ENCODE measurements at places on chromosomes 12 and 14.

- H3K4me1 ChIP-seq = no peaks in the 10 kb centered on the region
- no peak overlapping the region for H3K4me3 ChIP-seq
- H3K27me3 ChIP-seq = no peaks in the 10 kb centered on the region
- DNase-seq = no peak
- H3K36me3 ChIP-seq = no peaks in the 10 kb centered on the region
Measured at GRCh38 chr12:91460469-91460868, 277.9 kb upstream of the DCN start.

DNA sequence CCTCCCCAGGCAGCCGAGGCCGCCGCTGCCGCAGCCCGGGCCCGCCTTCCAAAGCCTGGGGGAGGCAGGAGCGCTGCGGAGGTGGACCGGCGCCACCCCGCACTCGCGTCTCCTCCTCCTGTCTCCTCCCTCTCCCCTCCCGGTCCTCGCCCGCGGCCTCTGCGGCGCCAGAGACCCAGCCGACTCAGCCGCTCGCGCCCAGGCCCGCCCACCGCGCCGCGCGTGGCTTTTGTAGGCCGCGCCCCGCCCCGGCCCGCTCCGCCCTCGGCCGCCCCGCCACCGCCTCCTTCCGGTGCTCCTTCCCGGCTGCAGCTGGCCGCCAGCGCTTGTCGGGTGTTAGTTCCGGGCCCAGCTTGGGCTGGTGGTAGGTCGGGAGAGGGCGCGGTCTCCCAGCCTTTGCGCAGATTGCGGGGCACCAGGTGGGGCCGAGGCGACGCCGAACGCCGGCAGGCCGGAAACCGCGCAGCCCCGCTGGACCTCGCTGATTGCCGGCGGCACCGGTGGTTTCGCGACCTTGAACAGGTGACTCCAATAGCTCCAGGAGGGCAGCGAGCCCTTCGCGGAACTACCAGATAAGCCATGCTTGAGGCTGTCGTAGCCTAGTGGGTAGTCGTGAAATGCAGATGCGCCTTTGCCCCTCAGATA, at the start of gene CAPRIN2:
Gene CAPRIN2, minus strand, starts transcription at position 202 of the 645 bp plus-strand sequence. CDS start 1,431 bp downstream, outside the sequence.
- peak within 1 kb of the TSS; percentile 80 for H3K27ac ChIP-seq
- H3K27me3 ChIP-seq = no peaks in the 10 kb centered on the region
- peak within 1 kb of the TSS; percentile 88 for H3K4me3 ChIP-seq
- DNase-seq = peak; percentile 98
- no peaks in the 10 kb centered on the region for H3K36me3 ChIP-seq
- no peaks in the 10 kb centered on the region for H3K4me1 ChIP-seq

DNA sequence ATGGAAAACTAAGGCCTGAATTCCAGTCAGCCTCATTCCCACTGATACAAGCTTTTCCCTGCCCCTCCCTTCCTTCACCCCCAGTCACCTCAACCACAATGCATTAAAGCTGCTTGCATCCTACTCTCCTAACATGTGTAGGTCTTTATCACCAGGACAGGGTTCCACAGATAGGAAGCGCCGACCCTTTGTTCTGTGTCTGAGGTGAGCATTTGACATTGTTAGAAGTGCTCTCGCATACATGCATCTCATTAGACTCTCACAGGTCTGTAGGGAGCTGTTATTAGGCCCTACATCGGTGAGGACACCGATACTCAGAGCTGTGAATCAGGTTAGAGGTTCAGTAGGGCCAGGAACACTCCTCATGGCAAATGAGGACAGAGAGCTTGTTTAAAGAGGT, 13.2 kb upstream of the EDDM3A start:
- no peaks in the 10 kb centered on the region for H3K27me3 ChIP-seq
- DNase-seq = no peak
- no peaks in the 10 kb centered on the region for H3K36me3 ChIP-seq
- no peak overlapping the region for H3K4me3 ChIP-seq

- no peaks in the 10 kb centered on the region for H3K4me1 ChIP-seq
- no peak overlapping the region for H3K4me3 ChIP-seq
- no peaks in the 10 kb centered on the region for H3K27me3 ChIP-seq
- no peak overlapping the region for H3K27ac ChIP-seq
- DNase-seq = no peak
Measured at GRCh38 chr14:83764656-83765599, 1765.0 kb upstream of the FLRT2 start.

DNA sequence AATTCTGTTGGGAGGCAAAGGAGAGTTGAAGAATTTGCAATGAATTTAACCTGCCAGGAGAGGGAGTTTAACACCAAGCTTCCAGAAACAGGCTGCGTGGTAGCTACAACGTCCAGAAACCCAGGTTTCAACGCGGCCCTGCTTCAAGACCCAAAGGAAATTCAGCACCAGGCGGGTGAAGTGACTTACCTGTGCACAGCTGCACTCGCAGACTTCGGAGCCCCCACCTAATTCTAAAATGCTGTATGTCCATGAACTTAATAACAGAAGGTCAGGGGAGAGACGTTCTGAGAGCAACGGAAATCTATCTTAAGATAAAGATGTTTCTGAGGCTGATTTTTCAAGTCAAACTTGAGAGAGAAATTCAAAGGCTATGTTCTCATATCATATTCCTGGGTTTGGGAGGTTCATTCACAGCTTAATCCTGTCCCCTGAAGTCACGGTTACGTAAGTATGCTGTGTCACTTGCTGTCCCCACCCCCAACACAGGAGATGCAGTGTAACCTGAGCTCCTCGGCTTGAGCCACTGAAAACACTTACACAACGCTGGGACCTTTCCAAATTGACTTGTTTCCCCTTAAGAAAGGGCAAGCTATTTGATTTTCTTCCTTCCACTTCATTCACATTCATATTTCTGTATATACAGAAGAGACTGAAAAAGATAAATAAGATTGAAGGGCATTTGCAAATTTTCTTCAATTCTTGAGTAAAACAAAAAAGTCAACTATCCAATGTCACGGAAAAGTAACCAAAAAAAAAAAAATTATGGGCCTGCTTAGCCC, 22.7 kb downstream of the CLIP1 start:
- H3K4me1 ChIP-seq = peaks cover 23% of the 10 kb centered on the region
- H3K36me3 ChIP-seq = no peaks in the 10 kb centered on the region
- DNase-seq = no peak
- H3K4me3 ChIP-seq = peak overlapping the region; percentile 15
- H3K27me3 ChIP-seq = no peaks in the 10 kb centered on the region

DNA sequence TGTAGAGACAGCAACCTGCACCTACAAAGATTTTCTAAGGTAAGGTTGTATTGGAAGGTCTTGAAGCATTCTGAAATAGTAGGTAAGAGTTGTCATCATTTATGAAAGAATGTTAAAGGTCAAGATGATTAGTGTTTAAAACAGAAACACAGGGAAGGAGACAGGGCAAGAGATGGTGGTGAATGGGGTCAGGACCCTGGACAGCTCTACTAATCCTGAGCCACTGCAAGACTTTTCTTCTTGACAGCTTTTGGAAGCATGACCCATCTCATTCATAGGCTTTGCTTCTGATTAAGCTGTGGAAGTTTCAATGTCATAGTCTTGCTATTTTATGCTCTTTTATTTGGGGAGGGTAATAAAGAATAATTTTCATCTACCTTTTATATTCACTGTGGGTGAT, 75.5 kb upstream of the CAND1 start:
- H3K27ac ChIP-seq = no peak overlapping the region
- H3K36me3 ChIP-seq = no peaks in the 10 kb centered on the region
- H3K27me3 ChIP-seq = no peaks in the 10 kb centered on the region
- no peaks in the 10 kb centered on the region for H3K4me1 ChIP-seq
- no peak for DNase-seq
- no peak overlapping the region for H3K4me3 ChIP-seq

DNA sequence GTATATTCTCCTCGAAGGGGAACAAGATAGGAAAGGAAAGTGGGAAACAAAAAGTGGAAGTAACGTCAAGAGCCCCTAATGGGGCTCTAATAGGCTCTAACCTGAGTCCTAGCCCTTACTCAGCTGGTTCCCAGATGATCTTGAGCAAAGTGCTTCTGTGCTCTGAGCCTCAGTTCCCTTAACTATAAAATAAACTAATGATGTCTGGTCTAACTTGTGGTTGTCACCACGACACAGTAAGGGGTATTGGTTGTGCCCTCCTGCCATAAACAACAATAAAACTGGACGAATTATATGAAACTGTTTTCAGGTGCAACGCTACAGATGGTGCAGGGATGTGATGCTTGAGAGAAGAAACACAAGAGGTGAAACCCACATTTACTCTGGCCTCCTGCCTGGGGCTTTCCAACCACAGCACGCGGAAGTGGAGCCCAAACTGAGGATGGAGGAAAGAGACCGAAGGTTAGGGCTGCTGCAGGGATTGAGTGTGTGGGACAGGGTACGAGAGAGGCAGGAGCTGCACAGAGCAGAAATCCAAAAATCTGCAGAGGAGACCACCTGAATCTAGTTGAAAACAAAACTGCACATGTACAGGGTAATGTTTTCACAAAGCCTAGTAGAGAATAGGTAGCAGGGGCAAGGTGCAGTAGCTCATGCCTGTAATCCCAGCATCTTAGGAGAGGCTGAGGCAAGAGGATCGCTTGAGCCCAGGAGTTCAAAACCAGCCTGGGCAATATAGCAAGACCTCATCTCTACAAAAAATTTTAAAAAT, 45.6 kb upstream of the BCL2L14 start:
- H3K4me3 ChIP-seq = no peak overlapping the region
- H3K36me3 ChIP-seq = no peaks in the 10 kb centered on the region
- H3K27ac ChIP-seq = no peak overlapping the region
- H3K4me1 ChIP-seq = no peaks in the 10 kb centered on the region
- DNase-seq = no peak
- H3K27me3 ChIP-seq = no peaks in the 10 kb centered on the region

GRCh38 chr12:42143452-42144157, 1.1 kb downstream of the GXYLT1 start:
- H3K4me1 ChIP-seq = peaks cover 15% of the 10 kb centered on the region
- peak overlapping the region; percentile 89 for H3K4me3 ChIP-seq
- no peak for DNase-seq

- H3K36me3 ChIP-seq = no peaks in the 10 kb centered on the region
- H3K4me3 ChIP-seq = no peak overlapping the region
- no peaks in the 10 kb centered on the region for H3K27me3 ChIP-seq
- DNase-seq = no peak
Measured at GRCh38 chr14:95597784-95598211, 62.9 kb downstream of the GLRX5 start.

DNA sequence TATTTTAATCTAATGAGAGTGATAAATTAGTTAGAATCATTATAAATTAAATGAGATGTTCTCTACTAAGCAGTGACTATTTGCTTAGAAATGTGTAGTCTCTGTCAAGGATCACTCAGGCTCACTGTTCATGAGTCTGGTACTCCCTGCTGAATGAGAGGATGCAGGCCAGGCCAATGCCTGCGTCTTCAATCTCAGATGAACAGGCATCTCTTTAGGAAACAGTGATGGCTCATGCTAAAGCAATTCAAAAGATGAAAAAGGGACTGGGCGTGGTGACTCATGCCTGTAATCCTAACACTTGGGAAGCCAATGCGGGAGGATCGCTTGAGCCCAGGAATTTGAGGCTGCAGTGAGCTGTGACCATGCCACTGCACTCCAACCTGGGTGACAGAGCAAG, 106.8 kb downstream of the ZFC3H1 start:
- no peaks in the 10 kb centered on the region for H3K36me3 ChIP-seq
- H3K4me3 ChIP-seq = no peak overlapping the region
- no peak for DNase-seq
- H3K27ac ChIP-seq = no peak overlapping the region

DNA sequence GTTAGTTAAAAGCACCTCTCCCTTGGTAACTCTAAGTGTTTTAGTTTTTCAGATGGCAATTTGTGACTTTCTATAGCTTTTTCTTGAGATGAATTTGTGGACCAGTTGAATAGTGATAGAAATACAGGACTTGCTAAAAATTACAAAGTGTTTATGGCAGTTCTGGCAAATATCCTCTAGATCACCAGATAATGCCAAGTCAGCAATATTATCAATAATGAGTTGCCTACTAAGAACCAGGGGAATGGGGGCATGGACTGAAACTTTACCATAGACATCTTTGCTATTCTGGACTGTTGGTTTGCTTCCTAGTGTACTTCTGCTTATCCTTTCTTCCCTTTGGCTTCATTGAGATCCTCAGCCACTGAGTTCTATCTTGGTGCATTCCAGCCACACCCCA, 584.2 kb downstream of the DIO2 start:
- H3K27me3 ChIP-seq = no peaks in the 10 kb centered on the region
- no peaks in the 10 kb centered on the region for H3K36me3 ChIP-seq
- H3K4me1 ChIP-seq = no peaks in the 10 kb centered on the region
- H3K27ac ChIP-seq = no peak overlapping the region

DNA sequence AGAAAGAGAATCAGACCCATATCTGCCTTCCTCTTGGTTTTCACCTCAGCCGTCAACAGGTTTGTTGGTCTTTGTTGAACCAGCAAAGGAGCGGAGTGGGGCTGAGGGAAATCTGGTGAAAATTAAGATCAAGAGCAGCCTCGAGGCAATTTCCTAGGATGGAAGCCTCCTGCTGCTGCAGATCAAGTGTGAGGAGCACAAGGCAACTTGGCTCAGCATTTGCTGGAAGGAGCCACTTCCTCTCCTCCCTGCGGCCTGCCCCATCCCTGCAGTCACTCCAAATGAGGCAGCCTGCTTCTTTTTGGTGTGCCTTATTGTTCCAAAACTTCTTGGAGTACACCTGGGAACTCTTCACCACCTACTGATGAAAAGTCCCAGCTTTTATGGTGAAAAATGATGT, 4.9 kb downstream of the TC2N start:
- DNase-seq = no peak
- H3K4me3 ChIP-seq = no peak overlapping the region
- no peaks in the 10 kb centered on the region for H3K4me1 ChIP-seq
- no peaks in the 10 kb centered on the region for H3K27me3 ChIP-seq

GRCh38 chr14:58665773-58666500, 28.2 kb downstream of the DACT1 start:
- no peaks in the 10 kb centered on the region for H3K4me1 ChIP-seq
- no peak overlapping the region for H3K4me3 ChIP-seq
- H3K36me3 ChIP-seq = no peaks in the 10 kb centered on the region
- no peaks in the 10 kb centered on the region for H3K27me3 ChIP-seq
- DNase-seq = no peak

GRCh38 chr14:28751467-28752058, 15.0 kb upstream of the FOXG1 start:
- H3K27ac ChIP-seq = no peak overlapping the region
- H3K4me1 ChIP-seq = no peaks in the 10 kb centered on the region
- DNase-seq = no peak
- H3K36me3 ChIP-seq = no peaks in the 10 kb centered on the region
- no peak overlapping the region for H3K4me3 ChIP-seq

GRCh38 chr12:122836027-122836921, 1.0 kb downstream of the HIP1R start:
- no peaks in the 10 kb centered on the region for H3K27me3 ChIP-seq
- H3K4me1 ChIP-seq = peaks cover 41% of the 10 kb centered on the region
- H3K4me3 ChIP-seq = peak overlapping the region; percentile 89
- peak overlapping the region; percentile 57 for H3K27ac ChIP-seq
- peak; percentile 44 for DNase-seq

All from pancreas (tissue), 10 donors.